ENCODE measurements at places on chromosomes 16 and 17.

- no peak for DNase-seq
Observed at GRCh38 chr16:50201787-50202186, 48.7 kb downstream of the TENT4B start.

DNA sequence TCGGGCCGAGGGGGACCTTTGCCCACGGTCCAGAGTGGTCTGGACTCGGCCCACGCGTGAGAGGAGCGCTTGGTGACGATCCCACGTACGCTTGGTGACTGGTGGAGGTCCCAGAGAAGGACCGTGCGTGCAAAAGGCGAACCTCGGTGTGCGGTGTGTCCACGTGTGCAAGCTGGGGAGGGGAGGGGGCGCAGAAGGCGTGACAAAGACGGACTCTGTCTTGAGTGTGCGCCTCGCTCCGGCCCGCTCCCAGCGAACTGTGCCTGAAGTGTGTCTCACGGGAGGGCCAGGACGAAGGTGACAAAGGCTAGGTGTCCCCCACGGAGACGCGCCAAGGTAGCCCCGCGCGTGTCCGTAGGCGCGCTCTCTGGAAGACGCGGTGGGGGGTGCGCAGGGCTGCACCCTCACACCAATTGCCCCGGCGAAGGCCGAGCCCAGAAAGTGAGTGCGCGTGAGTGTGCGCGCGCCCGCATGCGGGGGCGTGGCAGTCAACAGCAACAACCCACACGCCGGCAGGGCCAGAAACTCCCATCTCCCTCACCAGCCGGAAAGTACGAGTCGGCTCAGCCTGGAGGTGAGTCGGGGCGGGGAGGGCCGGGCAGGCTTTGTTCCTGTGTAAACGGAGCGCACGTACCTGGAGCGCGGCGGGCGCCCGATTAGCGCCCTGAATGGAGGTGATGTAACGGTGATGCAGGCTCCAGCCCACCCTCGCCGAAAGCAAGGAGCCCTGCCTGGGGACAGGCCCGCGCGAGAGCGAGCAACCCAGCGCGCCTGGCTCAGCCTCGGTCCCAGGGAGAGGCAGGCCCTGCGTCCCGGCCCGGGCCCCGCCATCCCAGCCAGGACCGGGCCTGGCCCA is at the start of gene GPRC5C:
GPRC5C (plus strand) TSS at position 521 of the 856 bp plus-strand sequence. CDS start 7,689 bp downstream, outside the sequence.
- DNase-seq: no peak

DNA sequence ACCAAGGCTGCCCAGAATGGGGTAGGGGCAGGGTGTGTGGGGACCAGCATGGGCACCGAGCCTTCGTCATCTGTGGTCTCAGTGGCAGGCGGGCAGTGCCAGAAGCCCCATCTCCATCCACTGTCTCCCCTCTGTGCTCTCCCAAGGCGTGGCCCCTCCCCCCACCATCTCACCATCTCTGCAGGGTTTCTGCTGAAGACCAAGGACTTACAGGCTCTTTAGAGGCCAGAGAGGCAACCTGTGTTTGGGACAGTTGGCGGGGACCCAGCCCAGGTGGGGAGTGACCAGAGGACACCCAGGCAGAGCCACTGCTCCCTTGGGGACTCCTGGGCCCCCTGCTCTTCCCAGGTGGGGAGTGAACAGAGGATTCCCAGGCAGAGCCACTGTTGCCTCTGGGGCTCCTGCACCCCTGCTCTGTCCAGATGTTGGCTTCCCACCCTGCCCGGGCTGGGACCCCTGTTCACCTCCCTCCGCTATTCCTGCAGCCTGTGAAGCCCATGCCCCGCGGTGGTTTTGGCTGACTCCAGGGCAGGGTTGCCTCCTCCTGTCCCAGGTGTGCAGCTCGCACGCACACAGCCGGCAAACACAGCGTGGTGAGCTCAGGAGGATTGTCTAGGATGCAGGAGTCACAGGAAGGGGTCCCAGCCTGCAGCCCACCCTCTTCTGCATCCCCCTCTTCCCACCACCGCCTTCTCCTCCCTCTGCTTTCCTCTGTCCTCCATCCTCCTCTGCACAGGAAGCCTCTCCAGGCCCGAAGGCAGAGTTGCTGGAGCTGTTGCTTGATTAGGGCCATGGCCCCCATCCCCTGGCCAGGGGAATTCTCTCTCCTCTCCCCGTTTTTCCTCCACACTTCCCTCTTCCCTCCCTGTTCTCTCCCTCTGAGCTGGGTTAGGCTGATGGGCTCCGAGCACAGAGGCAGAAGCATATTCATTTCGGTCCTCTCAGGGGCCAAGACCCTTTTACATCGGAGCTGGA is 45.0 kb downstream of the SLC7A5 start:
- no peak for DNase-seq

GRCh38 chr17:78960928-78961327 is 18.8 kb downstream of the LGALS3BP start:
- DNase-seq: no peak

DNA sequence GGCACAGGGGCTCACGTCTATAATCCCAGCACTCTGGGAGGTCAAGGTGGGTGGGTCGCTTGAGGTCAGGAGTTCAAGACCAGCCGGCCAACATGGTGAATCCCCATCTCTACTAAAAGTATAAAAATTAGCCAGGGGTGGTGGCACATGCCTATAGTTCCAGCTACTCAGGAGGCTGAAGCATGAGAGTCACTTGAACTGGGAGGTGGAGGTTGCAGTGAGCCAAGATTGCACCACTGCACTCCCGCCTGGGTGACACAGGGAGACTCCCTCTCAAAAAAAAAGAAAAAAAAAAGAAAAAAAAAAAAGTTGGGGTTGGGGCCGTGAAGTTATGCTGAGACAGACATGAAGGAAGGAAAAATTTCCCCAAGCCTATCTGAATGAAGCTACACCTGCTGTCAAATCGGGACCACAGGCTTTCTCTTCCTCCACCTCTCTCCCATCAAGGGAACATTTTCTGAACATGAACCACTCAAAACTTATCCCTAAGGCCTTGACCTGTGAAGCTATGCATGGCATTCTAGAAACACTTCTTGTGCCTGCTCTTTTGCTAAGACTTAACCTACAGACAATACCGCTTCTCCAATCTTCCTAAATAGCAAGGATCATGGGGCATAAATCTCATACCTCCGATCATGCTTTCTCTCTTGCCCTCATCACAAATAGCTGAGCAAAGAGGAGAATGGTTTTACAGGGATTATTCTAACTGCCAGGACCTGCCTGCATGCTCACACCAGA is 88.6 kb downstream of the CYTH1 start:
- no peak for DNase-seq

- no peak for DNase-seq
Observed at GRCh38 chr16:23362460-23363317, 60.6 kb downstream of the SCNN1B start.

DNA sequence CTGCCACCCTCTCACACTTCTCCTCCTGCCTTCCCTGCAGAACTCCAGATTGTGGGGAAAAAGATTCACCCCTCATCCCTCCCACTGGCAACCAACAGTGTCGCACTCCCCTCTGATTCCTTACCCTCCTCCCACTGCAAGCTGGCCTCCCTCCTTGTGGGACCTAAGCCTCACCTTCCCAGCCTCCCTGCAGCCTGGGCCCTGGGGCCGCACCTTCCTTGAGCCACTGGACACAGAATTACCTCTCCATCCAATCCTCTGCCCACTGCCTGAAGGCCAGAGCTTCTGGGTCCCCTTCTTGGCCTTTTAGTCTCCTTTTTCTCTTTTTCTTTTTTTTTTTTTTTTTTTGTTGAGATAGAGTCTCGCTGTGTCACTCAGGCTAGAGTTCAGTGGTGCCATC is 33.9 kb downstream of the NGFR start:
- DNase-seq: no peak

GRCh38 chr17:75872434-75873351 is 5.7 kb downstream of the TRIM47 start:
- no peak for DNase-seq

- no peak for DNase-seq
Observed at GRCh38 chr16:79805621-79806020, 205.1 kb upstream of the MAF start.

DNA sequence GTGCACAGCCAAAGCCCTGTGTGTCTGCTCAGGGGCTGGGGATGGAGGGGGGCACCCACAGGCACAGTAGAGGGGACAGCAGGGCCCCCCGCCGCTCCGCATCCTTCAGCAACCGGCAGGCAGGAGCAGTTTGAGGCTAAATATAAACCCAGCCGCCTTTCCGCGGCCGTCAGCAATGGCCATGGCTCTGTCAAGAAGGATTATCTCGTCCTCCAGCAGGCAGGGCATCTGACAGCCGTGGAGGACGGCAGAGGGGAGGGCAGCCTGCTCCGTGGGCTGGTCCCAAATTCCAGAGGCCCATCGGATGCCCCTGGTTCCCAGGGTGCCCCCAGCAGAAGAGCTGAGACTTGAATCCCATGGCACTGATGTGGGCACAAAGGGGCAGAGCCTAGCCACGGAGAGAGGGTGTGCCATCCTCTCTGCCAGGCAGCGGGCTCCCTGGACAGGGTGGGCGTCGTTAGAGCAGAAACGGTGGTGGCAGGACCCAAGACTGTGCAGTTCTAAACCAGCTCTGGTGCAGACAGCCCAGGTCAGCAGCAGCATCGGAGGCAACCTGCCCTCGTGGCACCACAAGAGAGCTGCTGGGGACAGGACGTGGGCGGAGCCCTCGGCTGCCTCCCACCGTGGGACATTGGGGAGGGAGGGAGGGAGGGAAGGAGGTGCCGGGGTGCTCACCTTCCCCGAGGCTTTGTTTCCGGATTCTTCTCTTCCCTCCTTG is 198.8 kb upstream of the CIBAR2 start:
- no peak for DNase-seq

GRCh38 chr16:78116946-78117345 is 17.5 kb downstream of the WWOX start:
- no peak for DNase-seq

DNA sequence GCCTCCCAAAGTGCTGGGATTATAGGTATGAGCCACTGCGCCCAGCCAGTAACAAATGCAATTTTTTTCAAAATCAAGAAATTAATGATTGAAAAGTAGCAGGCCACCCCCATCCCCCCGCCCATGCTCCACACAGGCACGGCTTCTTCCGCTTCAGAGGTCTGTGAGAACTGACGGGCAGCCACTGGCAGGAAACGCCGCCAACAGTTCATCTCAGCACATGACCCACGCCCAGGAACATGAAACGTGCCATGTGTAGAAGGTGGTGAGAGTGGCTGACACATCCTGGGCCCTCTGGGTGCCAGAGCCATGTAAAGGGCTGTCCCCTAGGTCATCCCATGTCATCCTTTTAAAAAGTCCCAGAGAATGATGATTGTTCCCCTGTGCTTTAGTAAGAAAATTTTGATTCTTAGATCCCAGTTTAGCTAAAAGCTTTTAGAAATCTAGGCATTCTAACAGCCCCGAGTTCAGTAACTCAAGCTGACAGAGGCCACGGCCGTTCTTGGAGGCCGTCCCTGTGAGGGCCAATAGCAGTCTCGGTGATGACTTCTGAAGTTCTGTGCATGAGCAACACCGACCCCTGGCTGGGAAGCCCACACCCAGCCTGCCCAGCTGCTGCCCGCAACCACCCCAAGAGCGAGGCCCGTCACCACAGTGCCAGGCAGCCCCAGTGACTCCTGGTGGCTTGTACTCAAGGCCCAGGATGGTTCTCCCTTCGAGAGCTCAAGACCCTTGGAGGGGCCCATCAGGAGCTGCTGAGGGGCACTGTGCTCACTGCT is 52.1 kb downstream of the KLHDC4 start:
- DNase-seq: no peak

GRCh38 chr16:8548166-8548565 is 42.1 kb downstream of the TMEM114 start:
- DNase-seq: no peak

- no peak for DNase-seq
Observed at GRCh38 chr16:81975637-81976036, 35.6 kb downstream of the SDR42E1 start.

Data from left renal cortex interstitium (tissue), 4 donors.